ENCODE measurements at places on chromosomes 5 and 9.
A peak's percentile ranks its signal among the peaks of the same experiment; 100 is the strongest.

GRCh38 chr5:174111287-174111973 is 65.9 kb downstream of the NSG2 start:
- no peak for DNase-seq

DNA sequence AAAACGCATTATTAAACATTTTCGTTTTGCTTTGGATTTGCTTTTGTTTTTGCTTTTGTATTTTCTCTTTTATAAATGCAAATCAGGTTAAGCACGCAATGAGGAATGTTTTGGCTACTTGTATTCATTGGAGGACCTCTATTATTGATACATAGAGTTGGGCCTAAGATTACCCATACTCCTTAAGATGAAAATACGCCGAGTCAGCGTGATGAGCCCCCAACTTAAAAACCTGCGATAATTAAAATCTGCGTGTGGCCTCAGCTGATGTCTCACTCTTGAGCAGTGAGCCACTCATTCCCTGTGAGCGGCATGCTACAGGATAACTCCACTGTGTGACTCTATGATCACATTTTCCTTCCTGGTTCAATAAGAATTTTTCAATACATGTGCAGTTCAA is 518.3 kb downstream of the IRX1 start:
- DNase-seq, result no peak

DNA sequence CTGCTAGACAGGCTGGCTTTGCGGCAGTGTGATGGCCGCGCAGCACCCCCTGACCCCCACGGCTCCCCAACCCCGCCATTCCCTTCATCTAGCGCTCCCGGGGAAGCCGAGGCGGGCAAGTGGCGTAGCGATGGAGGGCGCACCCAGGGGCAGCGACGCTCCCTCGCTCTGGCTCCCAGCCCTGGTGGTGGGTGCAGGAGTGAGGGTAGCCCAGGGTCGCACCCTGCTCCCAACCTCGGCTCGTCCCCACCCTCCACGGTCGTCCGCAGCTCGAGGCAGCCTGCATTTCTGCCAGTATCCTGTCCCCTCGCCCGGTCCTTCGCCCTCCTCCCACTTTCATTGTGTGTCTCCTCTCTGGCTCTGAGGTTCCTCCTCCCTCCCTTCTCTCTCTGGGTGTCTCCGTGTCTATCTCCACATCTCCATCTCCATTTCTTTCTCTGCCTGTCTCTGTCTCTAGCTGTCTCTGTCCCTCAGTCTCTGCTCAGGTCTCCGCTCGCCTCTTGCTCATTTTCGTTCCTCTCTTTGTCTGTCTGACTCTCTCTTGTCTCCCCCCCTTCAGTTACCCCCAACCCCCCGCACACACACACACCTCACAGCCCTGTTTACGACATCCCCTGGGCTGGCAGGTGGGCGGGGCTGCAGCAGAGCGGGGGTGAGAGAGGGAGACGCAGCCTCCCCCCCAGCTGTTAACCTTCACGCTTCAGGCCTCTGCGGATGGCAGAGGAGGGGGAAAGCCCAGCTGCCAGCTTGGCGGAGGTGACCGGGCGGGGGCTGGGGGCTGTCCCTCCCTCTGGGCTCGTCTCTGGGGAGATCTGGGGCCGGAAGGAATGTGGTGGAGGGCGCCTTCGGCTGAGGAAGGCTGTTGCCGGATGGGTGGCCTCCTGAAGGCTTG is 48.7 kb upstream of the PSD2 start:
- no peak for DNase-seq

DNA sequence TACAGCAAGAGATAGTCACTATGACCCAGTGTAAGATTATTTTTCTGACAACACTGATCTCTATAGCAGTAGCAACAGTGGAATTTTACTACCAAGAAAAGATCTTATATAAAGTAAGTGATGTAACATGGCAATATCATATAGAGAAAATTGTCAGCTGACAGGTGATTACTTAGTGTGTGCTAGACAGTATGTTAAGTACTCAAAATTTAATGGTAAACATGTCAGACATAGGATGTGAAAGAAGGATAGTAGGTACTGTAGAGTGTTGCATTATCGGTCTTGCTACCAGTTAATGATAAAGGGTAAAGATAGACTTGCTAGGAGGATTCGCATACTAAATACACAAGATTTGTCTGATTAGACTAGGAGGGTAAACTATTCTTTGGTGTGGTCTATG is 247.4 kb downstream of the CYLC2 start:
- DNase-seq, result no peak

GRCh38 chr5:2732850-2733249 is 18.6 kb downstream of the IRX2 start:
- peak; percentile 43 for DNase-seq

GRCh38 chr5:143759396-143760130 is 52.4 kb upstream of the HMHB1 start:
- no peak for DNase-seq

GRCh38 chr9:117091529-117091928 is 323.3 kb downstream of the ASTN2 start:
- DNase-seq, result no peak

DNA sequence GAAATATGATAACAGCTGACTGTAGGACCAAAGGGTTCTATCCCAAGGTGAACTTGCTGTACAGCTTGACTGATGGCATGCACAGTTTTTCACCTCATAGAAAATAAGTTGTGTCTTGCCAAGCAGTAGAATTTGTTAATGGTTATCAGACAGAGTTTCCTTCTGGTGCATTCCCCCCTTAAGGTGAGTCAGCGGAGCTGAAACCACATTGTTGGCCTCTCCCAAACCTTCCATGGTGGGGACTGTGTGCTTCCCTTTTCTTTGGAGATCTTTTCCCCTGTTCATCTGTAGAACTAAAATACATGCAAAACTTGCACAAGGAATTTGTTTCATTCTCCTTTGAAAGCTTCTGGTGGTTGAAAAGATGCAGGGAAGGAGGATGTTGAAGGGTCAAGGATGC is 179.8 kb downstream of the FGF1 start:
- DNase-seq, result no peak

- DNase-seq, result no peak
These were observed 45.4 kb downstream of the SNX30 start for GRCh38 chr9:112795921-112796320.

DNA sequence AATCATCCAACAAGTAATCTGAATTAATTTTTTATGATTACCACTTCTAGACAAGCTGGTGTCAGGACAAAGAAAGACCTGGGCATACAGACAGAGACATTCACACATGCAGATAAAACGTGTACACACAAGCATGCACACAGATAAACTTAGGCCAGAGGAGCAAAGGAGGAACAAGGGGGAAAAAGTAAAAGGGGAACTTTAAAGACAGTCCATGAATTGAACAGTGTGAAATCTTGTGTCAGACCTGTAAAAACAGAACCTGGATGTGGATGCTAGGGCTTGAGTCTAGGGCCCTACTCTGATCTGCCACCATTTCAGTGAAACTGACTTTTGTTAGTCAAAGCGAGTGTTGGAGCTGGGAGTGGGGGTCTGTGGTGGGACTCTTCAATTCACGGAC is 11.2 kb upstream of the ZSWIM6 start:
- no peak for DNase-seq

DNA sequence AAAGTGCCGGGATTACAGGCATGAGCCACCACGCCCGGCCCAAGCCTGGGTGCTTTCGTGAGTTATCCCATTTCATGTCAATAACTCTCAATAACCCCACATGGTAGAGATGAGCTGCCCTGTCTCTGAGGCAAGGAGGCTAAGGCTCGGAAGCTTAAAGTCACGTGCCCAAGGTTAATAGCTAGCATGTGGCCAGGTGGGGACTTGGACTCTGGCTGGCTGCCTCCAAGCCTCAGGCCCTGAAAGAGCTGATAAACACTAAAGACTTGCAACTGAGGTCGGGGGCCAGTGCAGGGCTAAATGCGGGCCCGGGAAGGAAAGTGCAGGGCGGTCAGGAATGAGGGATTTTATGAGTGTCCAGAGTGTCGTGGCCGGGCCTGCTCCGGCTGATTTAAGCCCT is 30.9 kb upstream of the BARHL1 start:
- no peak for DNase-seq

DNA sequence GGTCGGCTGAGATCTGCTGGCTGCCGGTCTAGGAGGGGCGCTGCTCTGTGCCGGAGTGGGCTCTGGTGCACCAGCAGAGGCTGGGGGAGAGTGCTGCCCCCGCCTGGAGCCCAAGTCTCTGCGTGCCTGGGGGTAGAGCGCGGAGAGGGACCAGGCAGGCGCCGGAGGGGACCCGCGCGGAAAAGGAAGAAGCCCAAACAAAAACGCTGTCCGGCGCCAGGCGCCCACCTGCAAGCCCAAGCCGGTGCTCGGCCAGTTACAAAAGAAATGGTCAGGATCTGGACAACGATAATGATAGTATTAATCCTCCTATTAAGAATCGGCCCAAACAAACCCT is 571 bp upstream of the S1PR3 start:
- DNase-seq, result no peak

- DNase-seq, result no peak
These were observed 2.7 kb downstream of the HSPB3 start for GRCh38 chr5:54458221-54458620.

GRCh38 chr9:135512241-135512603 is 9.0 kb upstream of the LCN1 start:
- DNase-seq, result no peak

- DNase-seq, result no peak
These were observed 156.3 kb upstream of the MVB12B start for GRCh38 chr9:126170286-126170823.

- DNase-seq, result no peak
These were observed 20.7 kb upstream of the TRIM36 start for GRCh38 chr5:115190388-115190787.

- no peak for DNase-seq
These were observed 1294.0 kb downstream of the MAT2B start for GRCh38 chr5:164799391-164799790.

- DNase-seq, result no peak
These were observed 591.5 kb downstream of the RAB3C start for GRCh38 chr5:59174248-59174844.

DNA sequence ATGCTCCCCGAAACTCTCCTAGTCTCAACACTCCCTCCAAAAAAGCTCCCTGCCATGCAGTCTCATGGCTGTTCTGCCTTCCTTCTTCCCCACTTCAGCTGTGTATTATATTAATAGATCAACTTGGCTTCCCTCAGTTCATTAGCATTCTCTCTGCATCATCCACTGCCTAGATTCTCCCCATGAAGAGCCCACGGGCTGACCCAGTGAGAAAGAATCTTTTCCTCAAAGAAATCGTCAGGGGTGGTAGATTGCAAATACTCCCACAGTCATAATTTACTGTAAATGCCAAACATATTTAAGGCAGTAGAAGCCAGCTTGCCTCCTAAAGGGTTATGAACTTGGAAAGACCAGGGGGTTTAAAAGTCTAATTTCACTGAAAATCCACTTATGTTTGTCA is 33.5 kb downstream of the GNA14 start:
- no peak for DNase-seq
